Stimulated activated CD4-positive, alpha-beta T cell treated with anti-CD3 and anti-CD28 coated beads, Interleukin-12 subunit alpha, Interleukin-12 subunit beta, amount 100 ng/mL, for 24 hours (primary cell): ENCODE measurements at places on chromosomes 4 and X.

- DNase-seq: no peak
Observed at GRCh38 chr4:17033025-17033767, 134.8 kb upstream of the LDB2 start.

- DNase-seq: no peak
Observed at GRCh38 chr4:144507311-144508101, 138.4 kb upstream of the HHIP start.

DNA sequence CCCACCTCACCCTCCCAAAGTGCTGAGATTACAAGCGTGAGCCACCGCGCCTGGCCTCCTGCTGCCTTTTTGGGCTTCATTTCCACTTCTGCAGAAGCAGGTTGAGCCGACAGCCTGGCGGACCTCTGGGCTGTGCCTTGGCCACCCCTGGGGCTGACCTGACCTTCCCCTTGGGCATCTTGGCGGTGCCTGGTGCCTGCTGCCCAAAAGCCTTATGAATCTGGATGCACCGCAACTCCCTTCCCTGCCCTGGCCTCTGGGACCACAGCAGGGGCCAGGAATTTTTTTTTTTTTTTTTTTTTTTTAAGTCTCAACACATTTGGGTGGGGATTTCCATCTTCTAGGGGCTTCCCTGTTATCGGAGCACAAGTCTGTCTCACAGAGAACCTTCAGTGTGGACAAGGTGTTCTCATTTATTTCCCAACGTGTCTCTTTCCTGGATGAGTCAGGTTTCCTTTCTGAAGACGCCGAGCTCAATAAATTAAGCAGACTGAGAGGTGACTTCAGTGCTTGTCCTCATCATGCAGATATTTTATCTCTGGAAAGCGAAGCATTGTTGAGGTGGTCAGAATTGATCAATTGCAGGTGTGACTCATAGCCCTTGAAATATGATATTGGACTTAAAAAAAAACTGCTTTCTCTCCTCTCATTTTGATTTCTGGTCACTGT is 79.7 kb downstream of the SHROOM2 start:
- DNase-seq: no peak

- DNase-seq: no peak
Observed at GRCh38 chrX:12138361-12139313, at the start of gene FRMPD4. Gene FRMPD4, plus strand, starts transcription at chrX:12138473. Its CDS starts 499 bp downstream, at chrX:12138972.

DNA sequence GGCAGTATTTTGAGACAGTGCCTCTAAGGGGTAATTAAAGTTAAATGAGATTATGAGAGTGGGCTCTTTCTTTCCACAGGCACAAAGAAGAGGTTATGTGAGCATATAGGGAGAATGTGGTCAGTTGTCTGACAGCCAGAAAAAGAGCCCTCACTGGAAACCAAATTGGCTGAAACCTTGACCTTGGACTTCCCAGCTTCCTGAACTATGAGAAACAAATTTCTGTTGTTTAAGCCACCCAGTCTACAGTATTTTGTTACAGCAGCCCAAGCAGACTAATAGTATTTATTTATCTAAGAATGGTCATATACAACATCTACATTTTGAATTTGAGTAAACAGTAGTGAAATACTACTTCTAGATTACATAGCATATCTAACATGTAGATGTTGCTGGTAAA is 473.8 kb downstream of the IL15 start:
- DNase-seq: no peak

DNA sequence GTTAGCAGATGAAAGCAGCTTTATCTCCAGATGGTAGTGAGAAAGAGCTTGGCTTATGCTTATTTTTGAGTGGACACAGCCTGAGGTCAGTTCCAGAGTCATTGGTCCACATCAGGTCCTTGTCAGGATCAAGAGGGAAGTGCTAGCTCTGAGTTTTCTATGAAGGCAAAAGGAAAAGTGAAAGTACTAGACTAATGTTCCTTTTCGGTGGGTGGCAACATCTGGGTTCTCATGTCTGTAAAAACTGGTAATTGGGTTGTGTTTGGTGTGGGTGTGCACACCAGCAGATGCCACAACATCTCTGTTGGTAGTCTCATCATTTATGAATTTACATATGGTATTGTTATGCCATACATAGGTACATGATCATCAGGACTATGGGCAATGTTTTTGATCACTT is 210.5 kb downstream of the PWWP3B start:
- DNase-seq: no peak

DNA sequence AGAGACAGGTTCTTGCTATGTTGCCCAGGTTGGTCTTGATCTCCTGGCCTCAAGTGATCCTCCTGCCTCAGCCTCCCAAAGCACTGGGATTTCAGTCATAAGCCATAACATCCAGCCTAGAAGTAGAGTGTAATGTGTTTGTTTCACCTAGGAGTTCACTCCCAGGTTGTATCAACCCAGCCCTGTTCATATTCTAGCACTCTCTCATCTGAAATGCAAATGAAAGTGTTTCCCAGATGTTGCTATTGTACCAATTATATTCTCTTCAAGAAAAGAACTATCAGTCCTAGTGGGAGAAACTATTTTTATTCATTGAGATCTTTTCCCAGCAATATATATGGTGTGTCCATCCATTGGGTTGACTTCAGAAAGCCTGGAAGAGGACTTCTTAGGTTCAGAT is 72.6 kb downstream of the USP38 start:
- DNase-seq: no peak

GRCh38 chr4:145316897-145317574 is 136.6 kb upstream of the OTUD4 start:
- DNase-seq: no peak

- DNase-seq: no peak
Observed at GRCh38 chr4:30354605-30355004, 365.6 kb upstream of the PCDH7 start.

- DNase-seq: no peak
Observed at GRCh38 chr4:8905773-8906667, 34.4 kb upstream of the HMX1 start.

DNA sequence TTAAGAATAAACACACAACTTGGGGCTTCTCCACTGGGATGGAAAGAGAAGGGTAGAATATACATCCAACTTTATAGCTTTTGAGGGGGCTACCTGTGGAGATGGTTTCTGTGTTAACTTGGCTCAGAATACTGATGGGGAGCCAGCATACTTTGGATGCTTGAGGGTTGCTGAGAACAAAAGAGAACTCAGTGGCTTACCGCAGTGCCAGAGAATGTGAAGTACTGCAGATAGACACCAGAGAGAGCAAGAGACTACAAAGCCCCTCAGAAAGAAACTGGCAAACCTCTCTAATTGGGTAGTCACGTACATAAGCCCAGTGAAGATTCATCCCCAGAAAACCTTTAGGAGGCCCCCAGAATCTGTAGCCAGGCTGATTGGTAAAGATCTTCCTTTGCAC is 214.4 kb downstream of the DCHS2 start:
- DNase-seq: no peak

DNA sequence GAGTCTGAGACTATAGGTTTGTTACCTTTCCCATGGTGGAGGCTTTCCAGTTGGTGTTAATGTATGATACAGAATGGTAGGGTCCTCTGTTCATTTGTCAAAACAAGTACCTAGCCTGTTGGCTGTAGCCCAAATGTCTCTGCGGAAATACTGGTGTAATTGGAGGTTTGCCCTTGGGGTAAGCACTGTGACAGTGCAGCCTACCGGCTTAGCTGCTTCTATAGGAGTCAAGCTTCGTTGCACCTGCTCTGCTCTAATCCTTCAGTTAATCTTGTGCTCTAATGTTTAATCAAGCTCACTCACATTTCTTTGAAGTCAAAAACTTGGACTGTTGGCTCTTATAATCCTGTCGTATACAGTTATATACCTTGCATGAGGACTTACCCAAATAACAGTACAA is 203.4 kb downstream of the CCNG2 start:
- no peak for DNase-seq

DNA sequence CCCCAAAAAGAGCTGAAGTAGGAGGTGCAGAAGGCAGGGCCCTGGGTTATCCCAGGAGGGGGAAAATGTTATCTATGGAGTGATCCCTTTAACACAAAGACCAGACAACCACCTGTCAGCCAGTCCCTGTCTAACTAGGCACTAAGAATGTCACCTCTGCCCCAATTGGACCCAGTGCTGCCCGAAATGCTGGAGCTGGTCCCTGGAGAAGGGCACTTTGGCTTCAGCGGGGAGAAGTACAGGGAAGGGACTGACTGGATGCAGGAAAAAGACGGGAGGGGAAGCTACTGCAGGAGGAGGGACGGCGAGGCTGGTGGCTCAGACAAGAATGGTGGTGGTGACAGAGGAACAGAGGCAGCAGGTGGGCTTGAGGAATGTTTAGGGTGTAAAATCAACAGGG is 17.3 kb downstream of the PHKA2 start:
- no peak for DNase-seq

DNA sequence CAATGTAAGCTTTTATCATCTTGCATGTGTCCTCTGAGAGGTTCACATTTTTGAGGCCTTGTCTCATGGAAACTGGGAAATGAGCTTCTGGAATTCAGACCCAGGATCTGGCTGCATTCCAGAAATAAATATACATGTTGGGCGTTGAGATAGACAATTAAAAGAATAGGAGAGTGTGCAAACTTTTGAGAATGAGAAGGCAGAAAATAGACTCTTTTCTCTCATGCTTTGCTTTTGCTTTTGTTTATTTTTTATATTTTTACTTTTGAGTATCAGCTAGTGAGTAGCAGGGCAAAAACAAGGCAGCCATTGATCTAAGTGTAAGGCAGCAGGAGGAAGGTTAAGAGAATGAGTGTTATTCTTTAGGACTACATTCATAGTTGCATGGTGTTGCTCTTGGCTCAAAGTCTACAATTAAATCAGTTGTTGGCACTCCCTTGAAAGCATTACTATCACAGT is 12.4 kb downstream of the SHROOM3 start:
- DNase-seq: no peak

DNA sequence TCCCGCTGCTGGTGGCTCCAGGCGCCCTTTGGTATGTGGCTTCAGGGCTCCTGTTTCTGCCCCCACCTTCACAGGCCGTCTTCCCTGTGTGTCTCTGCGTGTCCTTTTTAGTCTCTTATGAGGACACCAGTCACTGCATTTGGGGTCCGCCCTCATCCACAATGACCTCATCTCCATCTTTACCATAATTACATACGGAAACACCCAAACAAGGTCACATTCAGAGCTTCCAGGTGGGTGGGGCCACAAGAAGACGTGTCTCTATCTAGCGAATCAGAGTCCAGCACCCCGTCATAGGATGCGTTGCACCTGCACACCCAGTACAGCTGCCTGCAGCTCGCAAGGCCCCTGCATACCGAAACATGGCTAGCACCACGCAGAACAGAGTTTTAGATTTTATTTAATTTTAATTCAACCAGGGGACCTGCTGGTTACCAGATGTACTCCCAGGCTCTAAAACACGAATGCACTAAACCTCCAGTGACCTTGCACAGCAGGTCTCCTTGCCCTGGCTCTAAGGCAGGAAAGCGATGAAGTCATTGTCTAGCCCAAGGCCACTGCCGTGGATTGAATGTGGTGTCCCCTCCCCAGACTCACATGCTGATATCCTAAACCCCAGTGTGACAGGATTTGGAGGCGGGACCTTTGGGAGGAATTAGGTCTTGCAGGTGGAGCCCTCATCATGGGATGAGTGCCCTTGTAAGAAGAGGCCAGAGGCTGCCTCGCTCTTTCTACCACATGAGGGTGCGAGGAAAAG is 30.3 kb downstream of the ABLIM2 start:
- DNase-seq: no peak

GRCh38 chr4:73718375-73719373 is 21.7 kb upstream of the CXCL8 start:
- DNase-seq: no peak

DNA sequence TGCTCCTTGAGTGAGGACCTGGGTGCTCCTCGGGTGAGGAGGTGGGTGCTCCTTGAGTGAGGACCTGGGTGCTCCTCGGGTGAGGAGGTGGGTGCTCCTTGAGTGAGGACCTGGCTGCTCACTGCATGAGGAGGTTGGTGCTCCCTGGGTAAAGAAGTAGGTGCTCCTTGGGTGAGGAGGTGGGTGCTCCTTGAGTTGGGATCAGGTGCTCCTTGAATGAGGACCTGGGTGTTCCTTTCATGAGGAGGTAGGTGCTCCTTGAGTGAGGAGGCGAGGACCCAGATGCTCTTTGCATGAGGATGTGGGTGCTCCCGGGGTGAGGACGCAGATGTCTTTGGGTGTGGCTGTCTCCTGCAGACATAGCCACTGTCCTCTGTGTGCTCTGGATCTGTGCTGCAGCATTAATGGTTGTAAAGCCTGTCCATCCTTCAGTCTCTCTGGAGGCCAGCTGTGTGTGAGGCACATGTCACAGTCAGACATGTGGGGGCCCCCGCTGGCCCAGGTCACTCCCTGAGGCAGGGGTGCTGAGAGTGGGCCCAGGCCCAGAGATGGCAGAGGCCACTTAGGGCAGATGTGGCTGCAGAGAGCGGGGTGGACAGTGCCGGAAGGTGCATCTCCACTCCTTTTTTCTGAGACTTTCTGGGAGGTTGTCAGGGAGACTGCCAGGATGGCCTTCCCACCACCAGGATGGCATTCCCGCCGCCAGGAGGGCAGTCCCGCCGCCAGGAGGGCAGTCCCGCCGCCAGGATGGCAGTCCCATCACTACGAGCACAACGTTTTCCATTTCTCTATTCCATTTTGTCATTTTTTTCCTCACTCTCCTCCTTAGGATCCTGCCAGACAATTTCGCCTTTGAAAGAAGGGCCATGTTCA is 101.8 kb downstream of the HMX1 start:
- DNase-seq: no peak

DNA sequence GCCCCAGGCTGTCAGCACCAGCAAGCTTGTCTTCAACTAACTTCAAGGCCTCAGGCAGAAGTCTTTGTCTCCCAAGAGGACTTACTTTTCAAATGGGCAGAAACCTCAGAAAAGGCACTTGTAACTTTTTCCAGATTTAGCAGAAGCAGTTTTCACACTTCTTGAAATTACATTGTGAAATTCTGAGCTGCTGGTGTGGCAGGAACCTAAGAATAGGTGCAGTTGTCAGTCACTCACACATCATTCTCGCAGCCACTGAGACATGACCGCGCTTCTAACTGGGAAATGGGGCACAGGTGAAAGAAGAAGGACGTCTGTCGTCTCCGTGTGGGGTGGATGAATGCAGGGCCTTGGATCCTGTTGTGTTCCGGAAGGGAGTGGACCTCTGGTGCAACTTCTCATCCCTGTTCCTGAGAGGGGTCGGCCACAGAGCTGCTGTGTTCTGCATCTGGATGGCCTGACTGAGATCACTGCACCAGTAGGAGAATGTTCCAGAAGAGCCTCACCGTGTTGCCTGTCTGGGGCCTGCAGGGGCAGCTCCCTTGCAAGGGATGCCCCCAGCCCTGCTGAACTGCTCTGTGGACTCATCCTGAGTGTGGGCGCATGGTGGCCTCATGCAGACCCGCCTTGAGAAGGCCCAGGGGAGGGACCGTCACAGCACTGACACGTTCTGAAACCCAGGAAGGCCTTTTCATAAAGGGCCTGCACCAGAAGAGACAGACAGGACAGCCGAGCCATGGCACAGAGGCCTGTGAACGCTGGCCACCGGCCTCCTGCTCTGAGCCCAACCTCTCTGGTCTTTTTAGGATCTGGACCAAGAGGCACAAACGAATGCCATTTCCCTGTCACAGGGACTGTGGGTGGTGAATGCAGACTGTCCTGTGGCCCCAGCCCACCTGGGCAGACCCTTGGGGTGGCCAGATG is 18.7 kb downstream of the NAT8L start:
- DNase-seq: no peak

GRCh38 chr4:21986307-21986706 is 37.7 kb upstream of the KCNIP4 start:
- no peak for DNase-seq

- DNase-seq: no peak
Observed at GRCh38 chr4:8194306-8195242, 4.5 kb upstream of the SH3TC1 start.
